ENCODE measurements at places on chromosomes 6 and 20. TPM values are rescaled to one million over a fixed set of nuclear protein-coding genes. Genes with fewer than 3 reads are reported as not detected.

SSTR4 gene
- polyA plus RNA-seq, result 0.89 TPM

- DNase-seq, result no peak
These were observed 1.1 kb downstream of the ID1 start for GRCh38 chr20:31605902-31606803.

NDUFAF5 gene
- polyA plus RNA-seq, result 43.4 TPM

DNA sequence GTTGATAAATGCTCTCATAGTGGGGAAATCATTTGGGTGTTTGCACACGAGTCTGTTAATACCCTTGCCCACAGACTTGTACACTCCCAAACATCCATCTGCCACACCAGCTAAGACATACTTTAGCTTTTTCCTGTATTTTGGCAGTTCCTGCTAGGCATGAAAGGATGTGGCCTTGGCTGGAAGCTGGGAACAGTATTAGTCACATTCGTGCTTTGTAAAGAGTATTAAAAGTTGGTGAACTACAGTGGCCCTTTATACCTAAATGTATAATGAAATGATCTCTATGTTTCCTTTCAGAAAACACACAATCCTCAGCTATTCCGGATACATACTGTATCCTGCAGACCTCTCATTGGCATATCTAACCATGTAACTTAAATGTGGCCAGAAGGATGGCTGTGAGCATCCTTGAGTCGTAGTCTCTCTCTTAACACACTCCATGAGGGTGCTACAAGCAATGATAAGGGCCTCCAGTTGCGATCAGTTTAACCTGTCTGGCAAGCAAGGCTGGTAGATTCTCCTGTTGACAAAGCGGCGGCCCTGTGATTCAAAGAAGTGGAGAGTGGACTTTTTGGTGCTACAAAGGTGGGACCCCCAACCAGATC lies 1.5 kb downstream of the LEMD2 start:
- DNase-seq, result no peak

CAPN11 gene
- not detected for polyA plus RNA-seq
